ENCODE measurements at places on chromosomes 3 and 15. TPM values are rescaled to one million over a fixed set of nuclear protein-coding genes. Genes with fewer than 3 reads are reported as not detected.

MAPKAPK3 gene
- 15.8 TPM for total RNA-seq

EBLN2 gene
- 3.8 TPM for total RNA-seq

C15orf62 gene
- total RNA-seq: 0.33 TPM

LDHAL6B gene
- total RNA-seq: not detected

VPS18 gene
- 21.9 TPM for total RNA-seq

ARGFX gene
- total RNA-seq: not detected

UBL7 gene
- 72.5 TPM for total RNA-seq

HIGD2B gene
- not detected for total RNA-seq

FAM3D gene
- total RNA-seq: not detected

PPM1M gene
- total RNA-seq: 5.8 TPM

BCL2A1 gene
- total RNA-seq: not detected

SLC9A9 gene
- 1.4 TPM for total RNA-seq

TTC21A gene
- 1.4 TPM for total RNA-seq

LRTM1 gene
- not detected for total RNA-seq

MYZAP gene
- not detected for total RNA-seq

NOX5 gene
- total RNA-seq: not detected

SEMA7A gene
- 0.45 TPM for total RNA-seq

LYSMD4 gene
- 5.3 TPM for total RNA-seq

ST3GAL6 gene
- total RNA-seq: 8.2 TPM

SLC22A14 gene
- 0.26 TPM for total RNA-seq

ZNF774 gene
- 5.4 TPM for total RNA-seq

GMNC gene
- 1.9 TPM for total RNA-seq

NPTN gene
- 101 TPM for total RNA-seq

POTEB gene
- not detected for total RNA-seq

CNTN6 gene
- 0.28 TPM for total RNA-seq

SLC2A2 gene
- not detected for total RNA-seq

UCN2 gene
- total RNA-seq: 0.49 TPM

ANKRD34C gene
- not detected for total RNA-seq

FOXB1 gene
- not detected for total RNA-seq

SCAANT1 gene
- total RNA-seq: not detected

EHHADH gene
- 3.9 TPM for total RNA-seq

UPK1B gene
- not detected for total RNA-seq

SLCO3A1 gene
- 17.7 TPM for total RNA-seq

ZNF592 gene
- 32.9 TPM for total RNA-seq

IL16 gene
- total RNA-seq: 1.4 TPM

CKMT1B gene
- 1.6 TPM for total RNA-seq

INO80 gene
- total RNA-seq: 32.7 TPM

BLM gene
- total RNA-seq: 43.6 TPM

CACNA2D2 gene
- total RNA-seq: 0.68 TPM

ATXN7 gene
- total RNA-seq: 13.8 TPM

PAQR5 gene
- 16.0 TPM for total RNA-seq

NLGN1 gene
- total RNA-seq: 0.39 TPM

HYAL1 gene
- total RNA-seq: not detected

MEX3B gene
- 5.5 TPM for total RNA-seq

B3GALNT1 gene
- total RNA-seq: 3.0 TPM

NT5DC2 gene
- total RNA-seq: 147 TPM

IGSF11 gene
- not detected for total RNA-seq

LOXL1 gene
- total RNA-seq: 117 TPM

ST8SIA2 gene
- total RNA-seq: 0.43 TPM

RTF1 gene
- total RNA-seq: 55.3 TPM

CLDN18 gene
- total RNA-seq: not detected

FBLN2 gene
- 1.3 TPM for total RNA-seq

GOLGA6L7 gene
- not detected for total RNA-seq

GPR149 gene
- not detected for total RNA-seq

TERC gene
- 5.8 TPM for total RNA-seq

CADPS gene
- total RNA-seq: not detected

FYTTD1 gene
- 89.7 TPM for total RNA-seq

SAMMSON gene
- total RNA-seq: not detected

PRICKLE2 gene
- total RNA-seq: not detected
